Activated CD4-positive, alpha-beta T cell treated with anti-CD3 and anti-CD28 coated beads for 36 hours (primary cell): ENCODE measurements at places on chromosomes 7 and 10. TPM values are rescaled to one million over a fixed set of nuclear protein-coding genes. Genes with fewer than 3 reads are reported as not detected.

TLL2 gene
- total RNA-seq, result not detected

WNT2 gene
- total RNA-seq, result not detected

ANKRD30A gene
- not detected for total RNA-seq

BAIAP2L1 gene
- total RNA-seq, result 2.3 TPM

IFRD1 gene
- total RNA-seq, result 40.3 TPM

NPY4R gene
- not detected for total RNA-seq

POU6F2 gene
- not detected for total RNA-seq
